ENCODE measurements at places on chromosomes 6 and 20.

- DNase-seq = no peak
Measured at GRCh38 chr6:105740946-105741645, 338.2 kb upstream of the PREP start.

GRCh38 chr20:52461582-52461981, 270.0 kb upstream of the ZFP64 start:
- no peak for DNase-seq

DNA sequence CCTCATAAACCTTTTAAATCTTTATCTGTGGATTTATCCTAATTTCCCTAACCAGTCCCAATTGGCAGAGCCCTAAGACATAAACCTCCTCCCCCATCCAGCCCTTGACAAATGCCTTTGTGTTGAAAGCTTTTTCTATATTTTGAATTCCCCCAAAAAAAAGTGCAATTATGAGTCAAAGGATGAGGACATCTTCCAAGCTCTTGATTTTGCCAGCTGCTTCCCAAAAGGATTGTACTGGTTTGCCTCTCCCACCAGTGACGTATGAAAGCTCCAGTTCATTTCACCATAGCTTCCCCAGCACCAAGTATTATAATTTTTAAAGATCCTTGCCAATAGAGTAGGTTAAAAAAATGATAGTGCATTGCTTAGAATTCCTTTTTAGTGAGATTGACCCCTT, 38.9 kb downstream of the SIRPA start:
- no peak for DNase-seq

DNA sequence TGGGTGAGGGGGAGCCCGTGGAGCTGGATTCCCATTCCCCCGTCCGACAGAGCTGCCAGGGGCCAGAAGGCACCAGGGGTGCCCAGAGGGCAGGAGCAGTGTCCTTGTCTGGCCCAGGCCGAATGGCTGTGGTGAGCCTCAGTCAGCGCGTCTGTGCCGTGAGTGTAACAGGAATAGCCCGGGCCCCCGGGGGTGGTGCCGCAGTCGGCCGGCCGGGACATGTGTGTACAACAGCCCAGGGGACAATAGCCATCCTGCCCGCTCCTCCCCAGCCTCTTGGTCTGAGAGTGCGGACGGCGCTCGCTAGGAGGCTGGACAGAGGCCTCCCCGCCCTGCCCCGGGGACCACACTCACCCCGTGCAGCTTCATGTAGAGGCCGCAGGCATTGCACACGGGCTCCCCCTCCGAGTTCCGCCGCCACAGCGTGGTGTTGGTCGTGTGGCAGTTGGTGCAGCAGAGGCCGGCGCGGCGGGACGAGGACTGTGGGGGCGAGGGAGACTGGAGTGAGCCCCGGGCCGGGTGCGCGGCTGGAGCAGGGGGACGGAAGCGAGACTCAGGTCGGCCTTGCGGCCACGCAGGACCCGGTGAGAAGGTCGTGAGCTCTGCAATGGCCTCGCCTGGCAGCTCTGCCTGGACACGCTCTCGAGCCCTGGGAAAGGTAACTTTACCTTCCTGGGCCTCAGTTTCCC, 9.6 kb downstream of the GATA5 start:
- no peak for DNase-seq

GRCh38 chr20:8853805-8854338, 215.0 kb upstream of the PLCB4 start:
- DNase-seq = no peak

GRCh38 chr6:25482996-25483395, 169.0 kb upstream of the SCGN start:
- DNase-seq = no peak

GRCh38 chr6:135481783-135482369, 15.7 kb downstream of the AHI1 start:
- no peak for DNase-seq

DNA sequence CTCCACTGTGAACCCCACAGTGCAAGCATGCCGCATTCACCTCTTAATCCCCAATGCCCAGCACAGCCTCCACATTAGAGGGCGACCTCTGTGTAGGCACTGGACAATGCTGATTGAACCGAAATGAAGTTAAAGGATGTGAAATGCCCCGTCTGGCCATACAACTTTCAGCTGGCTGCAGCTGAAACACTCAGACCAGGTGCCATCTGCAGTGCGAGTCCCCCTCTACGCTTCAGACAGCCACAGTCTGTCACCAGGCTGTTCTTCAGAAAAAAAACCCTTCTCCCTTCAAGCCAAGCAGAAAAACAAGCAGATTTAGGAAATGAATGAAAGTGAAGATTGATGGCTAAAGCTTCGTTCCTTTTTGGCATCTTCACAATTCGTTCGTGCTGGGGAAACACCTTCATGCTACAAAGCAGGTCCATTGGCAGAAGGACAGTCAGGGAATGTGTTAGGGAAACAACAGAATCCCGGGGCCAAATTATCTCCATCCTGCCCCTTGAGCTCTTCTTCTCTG, 44.7 kb downstream of the TNFAIP3 start:
- no peak for DNase-seq

DNA sequence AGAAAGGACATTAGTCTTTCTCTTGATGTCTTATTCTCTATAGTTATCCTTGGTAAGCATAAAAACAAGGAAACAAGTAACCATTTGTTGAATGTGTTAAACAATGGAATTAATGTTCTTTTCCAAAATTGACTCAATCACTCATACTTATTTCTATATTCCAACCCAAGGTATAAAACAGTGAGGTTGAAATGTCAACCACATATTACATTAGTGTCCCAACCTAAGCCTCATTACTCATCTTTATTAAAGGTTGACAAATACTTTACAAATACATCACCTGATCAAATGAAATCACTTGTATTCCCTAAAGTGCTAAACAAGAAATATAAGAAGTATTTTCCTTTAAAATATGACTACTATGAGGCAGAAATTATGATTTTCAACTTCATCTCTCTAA, 100.5 kb downstream of the ASCC3 start:
- DNase-seq = no peak

GRCh38 chr6:1739680-1740079, 130.0 kb downstream of the FOXC1 start:
- no peak for DNase-seq

DNA sequence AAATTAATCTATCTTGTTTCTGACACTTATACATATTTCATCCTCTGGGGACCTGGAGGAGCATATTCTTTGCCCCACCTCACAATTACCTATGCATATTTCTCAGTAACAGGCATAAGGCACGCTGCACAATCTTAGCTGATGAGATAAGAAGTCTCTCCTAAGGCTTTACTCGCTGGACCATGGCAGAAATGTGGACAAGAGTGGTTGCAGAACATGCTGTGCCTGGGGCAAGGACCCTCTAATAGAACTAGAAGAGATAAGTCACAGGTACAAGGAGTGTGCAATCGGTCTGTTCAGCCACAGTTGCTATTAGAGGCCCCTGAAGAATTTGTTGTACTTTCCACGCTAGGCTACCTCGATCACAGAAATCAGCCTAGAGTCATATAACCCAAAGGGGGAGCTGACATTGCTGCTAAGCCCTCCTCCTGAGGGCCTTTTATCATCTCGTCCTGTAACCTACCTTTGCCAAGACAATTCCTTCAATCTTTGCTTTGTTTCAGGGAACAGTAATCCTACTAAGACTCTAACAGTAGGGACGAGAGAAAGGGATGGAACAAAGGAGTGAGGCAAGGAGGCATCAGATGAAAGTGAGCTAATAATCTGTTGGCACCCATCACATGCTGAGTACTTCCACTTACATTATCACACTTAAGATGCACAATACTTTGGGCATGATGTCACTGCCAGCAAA, 16.1 kb upstream of the DEFB129 start:
- no peak for DNase-seq
